ENCODE measurements at places on chromosomes 2 and 18. TPM values are rescaled to one million over a fixed set of nuclear protein-coding genes. Genes with fewer than 3 reads are reported as not detected.
A peak's percentile ranks its signal among the peaks of the same experiment; 100 is the strongest.

- no peak for DNase-seq
Observed at GRCh38 chr2:7479603-7480002, 562.4 kb downstream of the RNF144A start.

DNA sequence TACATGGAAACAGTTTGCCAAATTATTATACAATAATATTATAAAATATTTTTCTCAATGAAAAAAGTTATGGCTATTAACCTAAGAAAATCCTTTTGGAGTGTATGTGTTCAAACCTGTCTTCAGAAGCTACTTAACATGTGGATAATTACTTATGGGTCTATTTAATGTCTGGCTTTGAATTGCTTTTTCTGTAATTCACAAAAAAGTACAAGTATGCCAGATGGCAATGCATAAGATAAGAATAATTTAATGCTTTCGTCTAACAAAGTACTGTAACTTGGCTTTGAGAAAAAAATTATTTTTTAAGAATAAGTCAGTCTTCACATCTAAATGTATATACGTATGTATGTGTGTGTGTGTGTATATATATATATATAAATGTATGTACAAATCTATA, 1073.0 kb downstream of the TDRD15 start:
- no peak for DNase-seq

DNA sequence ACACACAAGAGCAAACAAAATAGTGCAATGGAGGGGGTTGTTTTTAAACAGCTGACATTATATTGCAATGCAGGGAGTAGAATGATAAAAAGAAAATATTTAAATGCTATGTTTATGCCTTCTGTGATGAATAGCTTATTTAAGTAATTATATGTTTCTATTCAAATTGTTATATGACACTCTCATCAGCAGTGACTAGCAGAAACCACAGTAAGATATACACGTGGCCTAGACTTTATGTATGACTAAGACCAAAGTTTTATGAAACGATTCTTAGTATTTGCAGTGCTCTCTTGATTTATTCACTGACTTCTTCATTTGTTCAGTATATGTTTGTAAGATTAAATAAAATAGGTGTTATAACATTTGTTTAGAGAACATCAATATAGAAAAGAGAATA, 26.1 kb upstream of the C1D start:
- no peak for DNase-seq

GRCh38 chr2:174682578-174683391, 81.5 kb downstream of the CHRNA1 start:
- DNase-seq: no peak

DNA sequence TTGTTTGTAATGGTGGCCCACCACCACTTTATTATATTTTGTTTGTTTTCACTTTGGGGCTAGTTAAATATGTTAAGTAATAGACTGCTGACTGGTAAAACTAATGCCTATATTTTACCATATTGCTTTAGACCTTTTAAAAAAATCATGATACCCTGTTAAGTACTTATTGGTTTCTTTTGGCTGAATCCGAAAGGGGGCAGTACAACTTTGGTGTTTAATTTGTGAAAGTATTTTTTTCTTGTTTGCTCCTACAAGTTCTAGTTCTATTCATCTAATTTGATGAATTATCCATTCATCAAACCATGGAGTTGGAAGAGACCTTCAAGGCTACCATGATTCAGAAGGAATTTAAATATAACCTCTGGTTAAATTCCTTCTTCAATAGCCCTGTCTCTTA, 147.0 kb downstream of the MBD5 start:
- no peak for DNase-seq

GRCh38 chr2:177298191-177298590, 33.7 kb upstream of the NFE2L2 start:
- DNase-seq: peak; percentile 49

MAL gene
- not detected for polyA plus RNA-seq

- DNase-seq: no peak
Observed at GRCh38 chr2:141703501-141703900, 427.3 kb downstream of the LRP1B start.

AFF3 gene
- 13.8 TPM for polyA plus RNA-seq

DNA sequence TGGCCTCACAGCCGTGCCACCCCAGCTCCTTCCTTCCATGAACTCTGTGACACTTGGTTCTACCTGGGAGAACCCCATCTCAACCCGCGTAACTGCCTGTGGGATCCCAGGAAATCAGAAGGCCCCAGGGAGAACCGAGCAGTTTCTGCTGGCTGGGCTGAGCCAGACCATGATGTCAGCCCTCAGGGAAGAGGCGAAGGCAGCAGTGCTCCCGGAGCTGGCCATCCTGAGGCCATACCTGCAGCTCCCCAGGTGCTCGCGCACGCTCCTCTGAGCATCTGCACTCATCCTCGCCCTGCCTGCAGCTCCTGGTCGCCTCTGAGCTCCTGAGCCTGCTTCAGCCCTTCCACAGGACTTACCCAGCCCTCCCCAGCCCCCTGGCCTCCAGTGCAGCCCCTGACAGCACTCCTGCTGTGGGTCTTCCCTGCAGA, 186.1 kb downstream of the SEPTIN10 start:
- no peak for DNase-seq

- no peak for DNase-seq
Observed at GRCh38 chr2:199458009-199458805, 468 bp upstream of the SATB2 start.

APCDD1 gene
- polyA plus RNA-seq: 15.3 TPM

YWHAQ gene
- 305 TPM for polyA plus RNA-seq

- no peak for DNase-seq
Observed at GRCh38 chr2:221170548-221170947, 401.6 kb downstream of the EPHA4 start.

GRCh38 chr2:160737247-160737646, 243.6 kb upstream of the RBMS1 start:
- DNase-seq: no peak

DNA sequence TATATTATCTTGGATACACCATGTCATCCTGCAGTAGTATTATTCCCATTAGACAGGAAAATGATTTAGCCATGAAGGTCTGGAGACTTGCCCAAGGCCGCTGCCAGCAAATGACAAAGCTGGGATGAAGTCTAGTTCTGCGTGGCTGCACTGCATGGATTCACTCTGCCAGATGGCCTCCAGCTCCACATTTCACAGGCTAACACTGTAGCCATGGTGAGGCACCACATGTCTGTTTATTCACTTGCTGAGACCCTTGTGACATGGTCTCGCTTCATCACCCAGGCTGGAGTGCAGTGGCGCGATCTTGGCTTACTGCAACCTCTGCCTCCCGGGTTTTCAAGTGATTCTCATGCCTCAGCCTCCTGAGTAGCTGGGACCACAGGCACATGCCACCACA, 31.5 kb upstream of the SCG2 start:
- no peak for DNase-seq

- no peak for DNase-seq
Observed at GRCh38 chr2:239727776-239728600, 297.2 kb downstream of the NDUFA10 start.

DNA sequence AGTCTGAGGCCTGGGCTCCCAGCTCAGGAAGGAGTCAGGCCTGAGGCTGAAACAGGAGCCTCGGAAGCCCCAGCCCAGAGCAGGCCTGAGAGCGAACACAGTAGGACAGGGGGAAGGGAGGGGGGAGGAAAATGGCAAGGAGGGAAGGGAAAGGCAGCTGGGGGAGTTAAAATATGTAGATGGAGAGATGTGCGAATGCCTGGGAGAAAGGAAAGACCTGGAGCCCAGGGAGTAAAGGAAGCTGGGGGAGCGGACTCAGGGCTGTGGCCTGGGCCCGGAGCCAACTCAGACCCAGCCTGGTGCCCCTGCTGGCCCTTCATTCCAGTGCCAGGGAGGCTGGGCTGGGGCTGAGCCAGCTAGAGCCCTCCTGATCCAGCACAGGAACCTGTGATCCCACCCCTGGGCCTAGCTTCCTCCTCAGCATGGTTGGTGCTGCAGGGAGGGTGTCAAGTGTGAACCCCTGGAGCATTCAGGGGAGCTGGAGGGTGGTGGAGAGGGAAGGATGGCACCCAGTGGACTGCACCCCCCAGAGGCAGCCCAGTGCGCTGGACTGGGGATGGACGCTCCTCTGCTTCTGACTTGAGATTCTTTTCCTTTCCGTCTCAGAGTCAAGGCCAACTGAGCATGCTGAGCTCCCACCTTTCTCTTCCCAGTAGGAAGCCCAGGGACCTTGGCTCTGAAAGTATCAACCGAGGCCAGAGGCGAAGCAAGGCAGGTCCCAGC, 46.3 kb downstream of the EMX1 start:
- no peak for DNase-seq

DNA sequence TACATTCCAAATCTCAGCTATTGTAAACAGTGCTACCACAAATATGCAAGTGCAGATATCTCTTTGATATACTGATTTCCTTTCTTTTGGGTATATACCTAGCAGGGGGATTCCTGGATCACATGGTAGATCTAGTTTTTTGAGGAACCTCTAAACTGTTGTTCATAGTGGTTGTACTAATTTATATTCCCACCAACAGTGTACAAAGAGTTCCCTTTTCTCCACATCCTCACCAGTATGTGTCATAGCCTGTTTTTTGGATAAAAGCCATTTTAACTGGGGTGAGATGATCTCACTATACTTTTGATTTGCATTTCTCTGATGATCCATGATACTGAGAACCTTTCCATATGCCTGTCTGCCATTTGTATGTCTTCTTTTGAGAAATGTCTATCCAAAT, 6.3 kb upstream of the CCNT2 start:
- DNase-seq: no peak

AQP12B gene
- polyA plus RNA-seq: not detected

DNA sequence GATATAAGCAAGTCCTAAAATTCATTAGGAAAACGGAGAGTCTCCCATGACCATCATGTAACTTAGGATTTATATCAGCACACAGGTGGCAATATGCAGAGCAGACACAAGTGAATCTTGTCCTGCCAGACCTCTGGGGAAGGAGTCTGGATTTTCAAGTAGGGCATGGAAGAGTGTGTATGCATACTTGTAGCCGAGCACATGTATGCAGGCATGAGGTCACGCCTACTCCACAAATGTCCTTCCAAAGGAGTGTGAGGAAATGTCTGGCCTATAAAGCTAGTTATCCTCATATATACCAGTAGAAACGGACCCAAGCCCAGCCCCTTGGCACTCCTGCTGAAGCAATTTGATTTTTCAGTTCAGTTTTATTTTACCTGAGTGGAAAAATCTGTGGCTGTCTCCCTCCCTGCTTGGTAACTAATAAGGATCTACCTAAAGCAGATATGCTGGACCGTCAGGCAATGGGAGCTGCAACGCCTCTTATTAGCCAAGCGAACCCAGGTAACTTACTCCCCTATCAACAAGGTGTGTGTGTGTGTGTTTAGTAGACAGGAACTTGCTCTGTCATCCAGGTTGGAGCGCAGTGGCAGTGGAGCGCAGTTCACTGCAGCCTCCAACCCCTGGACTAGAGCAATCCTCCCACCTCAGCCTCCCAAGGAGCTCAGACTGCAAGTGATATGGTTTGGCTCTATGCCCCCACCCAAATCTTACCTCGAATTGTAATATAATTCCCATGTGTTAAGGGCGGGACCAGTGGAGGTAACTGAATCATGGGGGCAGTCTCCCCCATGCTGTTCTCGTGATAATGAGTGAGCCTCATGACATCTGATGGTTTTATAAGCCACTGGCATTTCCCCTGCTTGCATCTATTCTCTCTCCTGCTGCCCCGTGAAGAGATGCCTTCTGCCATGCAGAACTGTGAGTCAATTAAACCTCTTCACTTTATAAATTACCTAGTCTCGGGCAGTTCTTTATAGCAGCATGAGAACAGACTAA, 2.8 kb downstream of the STAT1 start:
- no peak for DNase-seq

UGT1A3 gene
- not detected for polyA plus RNA-seq

DNA sequence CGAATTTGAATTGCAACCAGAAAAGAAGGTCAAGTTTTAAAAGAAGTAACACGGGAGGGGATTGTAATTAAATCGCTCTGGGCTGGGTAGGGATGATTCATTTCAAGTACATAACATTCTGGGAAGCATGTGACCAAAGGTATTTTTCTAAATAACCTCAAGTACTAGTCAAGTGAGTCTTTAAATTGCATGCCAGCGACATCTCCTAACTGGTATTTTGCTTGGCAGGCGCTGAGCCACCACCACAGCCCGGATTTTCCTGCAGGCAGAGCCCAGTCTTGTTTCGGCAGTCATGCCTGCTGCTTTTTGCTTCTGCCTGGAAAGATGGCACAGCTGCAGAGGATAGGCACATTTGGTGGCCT, 33.7 kb upstream of the NPAS2 start:
- DNase-seq: peak; percentile 66

- no peak for DNase-seq
Observed at GRCh38 chr2:72153924-72154323, 6.3 kb upstream of the CYP26B1 start.

ACADL gene
- polyA plus RNA-seq: not detected

DNA sequence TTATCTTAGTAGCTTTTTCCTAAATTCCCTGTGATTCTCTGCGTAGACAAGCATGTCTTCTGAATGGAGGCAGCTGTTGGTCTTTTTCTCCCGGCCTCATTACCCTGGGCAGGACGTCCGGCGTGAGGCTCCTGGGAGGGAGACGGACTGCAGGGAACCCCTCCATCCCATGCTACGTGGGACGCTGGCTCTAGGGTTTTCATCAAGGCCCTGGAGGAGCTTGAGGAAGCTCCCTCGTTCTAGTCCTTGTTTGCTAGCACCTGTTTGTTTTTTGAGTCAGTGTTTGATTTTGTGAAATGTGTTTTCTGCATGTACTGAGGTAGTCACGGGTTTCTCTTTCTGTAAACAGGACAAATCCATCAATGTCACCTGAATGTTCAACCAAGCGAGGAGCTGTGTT, 99.3 kb upstream of the TMEM18 start:
- DNase-seq: no peak

DNA sequence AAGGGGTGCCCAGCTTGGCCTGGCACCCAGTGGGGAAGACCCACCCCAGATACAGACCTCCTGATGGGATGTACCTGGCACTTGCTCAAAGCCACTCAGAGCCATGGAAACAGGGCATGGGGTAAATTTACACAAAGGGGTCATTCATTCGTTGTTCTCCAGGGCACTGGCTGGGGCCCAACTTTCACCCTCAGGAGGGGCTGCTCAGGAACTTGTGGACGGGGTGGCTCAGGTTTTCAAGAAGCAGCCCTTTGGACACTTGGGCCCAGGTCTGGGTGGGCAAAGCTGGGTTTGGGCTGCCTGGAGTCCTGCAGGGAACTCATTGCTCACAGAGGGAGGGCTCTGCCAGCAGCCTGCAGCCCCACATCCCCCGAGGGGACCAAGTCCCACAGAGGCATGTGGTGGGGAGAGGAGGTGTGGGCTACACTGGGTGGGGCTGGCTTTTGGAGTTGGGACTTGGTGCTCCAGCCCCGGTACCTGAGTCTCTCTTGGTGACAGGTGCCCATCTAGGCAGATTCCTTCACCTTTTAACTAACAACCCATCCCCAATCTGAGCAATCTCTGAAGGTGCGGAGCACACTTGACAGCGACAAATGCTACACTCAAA, 172.3 kb downstream of the CELF4 start:
- DNase-seq: no peak

Measured in BJ (cell line).